ENCODE measurements at places on chromosomes 3 and 15.

GRCh38 chr15:63765338-63765737, 68.4 kb downstream of the HERC1 start:
- DNase-seq: no peak

DNA sequence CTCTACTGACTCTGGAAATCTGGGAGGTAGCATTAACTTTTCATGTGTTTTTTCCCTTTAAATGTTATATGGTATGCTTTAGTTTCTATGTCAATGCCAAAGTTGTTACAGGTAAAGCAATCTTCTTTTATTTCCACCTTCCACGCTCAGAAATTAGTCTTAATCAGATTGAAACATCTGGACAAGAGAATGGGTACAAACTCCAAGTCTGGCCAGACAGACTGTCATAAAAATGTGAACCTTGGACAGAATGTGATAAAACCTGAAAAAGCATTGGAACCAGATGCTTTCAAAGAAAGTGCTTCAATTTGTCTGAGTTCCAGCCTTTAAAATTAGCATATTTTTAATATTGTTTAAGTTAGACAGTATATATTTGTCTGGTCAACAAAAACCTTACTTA, 110.7 kb upstream of the P2RY1 start:
- DNase-seq: no peak

- no peak for DNase-seq
Measured at GRCh38 chr3:66053550-66054094, 14.9 kb upstream of the MAGI1 start.

DNA sequence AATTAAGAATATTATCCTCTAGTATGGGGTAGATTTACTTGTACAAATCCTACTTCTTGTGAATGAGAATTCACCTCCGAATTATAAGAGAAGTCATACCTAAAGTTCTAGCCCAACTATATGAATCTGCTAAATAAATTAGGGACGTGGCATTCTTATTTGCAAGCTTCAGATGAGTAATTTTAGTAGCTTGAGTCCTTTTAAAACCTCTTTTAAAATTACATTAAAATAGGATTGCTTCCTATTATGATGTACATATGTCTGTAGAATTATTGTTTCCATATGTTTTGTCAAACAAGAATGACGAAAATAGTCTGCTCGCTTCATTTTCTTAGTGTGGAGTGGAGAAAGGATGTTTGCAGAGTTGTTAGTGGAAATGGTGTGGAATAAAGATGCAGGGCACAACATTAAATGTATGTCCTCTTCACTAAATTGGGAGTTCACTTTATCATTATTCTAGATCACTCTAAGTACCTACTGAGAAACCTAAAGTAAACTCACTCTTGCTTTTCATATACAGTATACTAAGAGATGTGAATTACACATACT, 59.4 kb downstream of the CMSS1 start:
- DNase-seq: no peak

DNA sequence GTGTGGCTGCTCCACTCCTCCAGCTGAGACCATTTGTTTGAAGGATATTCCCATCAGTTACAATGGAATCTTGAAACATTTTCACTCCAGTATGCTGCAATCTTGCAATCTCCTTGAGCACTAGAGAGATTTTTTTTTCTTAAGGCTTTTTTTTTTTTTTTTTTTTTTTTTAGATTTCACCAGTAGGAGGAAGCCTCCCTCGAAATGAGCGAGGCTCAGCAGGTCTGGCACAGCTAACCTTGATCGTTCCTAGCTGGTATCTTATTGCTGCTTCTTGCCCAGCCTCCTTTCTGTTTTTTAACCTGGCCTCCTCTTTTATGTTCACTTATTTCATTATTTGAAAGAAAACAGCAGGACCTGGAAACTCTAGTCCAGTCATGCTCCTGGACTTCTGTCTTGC, 48.1 kb downstream of the RAP2B start:
- no peak for DNase-seq

DNA sequence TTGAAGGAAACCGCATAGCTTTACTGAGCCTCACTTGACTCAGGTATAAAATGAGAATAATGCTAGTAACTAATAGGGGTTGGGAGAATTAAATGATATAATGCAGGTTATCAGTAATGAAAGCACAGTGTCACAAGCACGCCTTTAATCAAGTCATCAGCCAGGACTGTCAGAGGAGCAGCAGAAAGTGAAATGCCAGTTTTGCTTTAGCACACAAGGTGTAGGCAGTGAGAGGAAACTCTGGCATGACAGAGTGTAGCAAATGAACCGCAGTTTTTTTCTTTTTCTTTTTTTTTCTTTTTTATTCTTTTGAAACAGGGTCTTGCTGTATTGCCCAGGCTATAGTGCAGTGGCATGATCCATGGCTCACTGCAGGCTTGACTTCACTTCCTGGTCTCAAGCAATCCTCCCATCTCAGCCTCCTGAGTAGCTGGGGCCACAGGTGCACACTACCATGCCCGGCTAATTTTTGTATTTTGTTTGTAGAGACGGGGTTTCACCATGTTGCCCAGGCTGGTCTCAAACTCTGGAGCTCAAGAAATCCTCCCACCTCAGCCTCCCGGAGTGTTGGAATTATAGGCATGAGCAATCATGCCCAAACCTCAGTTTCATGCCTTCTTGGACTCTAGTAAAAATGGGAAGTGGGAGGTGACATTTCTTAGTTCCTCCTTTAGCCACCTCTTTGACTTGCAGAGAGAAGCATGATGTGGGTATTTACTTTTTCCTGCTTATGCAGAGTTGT, 9.7 kb upstream of the SCAANT1 start:
- no peak for DNase-seq

- DNase-seq: no peak
Measured at GRCh38 chr3:178802993-178803693, 266.9 kb downstream of the KCNMB2 start.

DNA sequence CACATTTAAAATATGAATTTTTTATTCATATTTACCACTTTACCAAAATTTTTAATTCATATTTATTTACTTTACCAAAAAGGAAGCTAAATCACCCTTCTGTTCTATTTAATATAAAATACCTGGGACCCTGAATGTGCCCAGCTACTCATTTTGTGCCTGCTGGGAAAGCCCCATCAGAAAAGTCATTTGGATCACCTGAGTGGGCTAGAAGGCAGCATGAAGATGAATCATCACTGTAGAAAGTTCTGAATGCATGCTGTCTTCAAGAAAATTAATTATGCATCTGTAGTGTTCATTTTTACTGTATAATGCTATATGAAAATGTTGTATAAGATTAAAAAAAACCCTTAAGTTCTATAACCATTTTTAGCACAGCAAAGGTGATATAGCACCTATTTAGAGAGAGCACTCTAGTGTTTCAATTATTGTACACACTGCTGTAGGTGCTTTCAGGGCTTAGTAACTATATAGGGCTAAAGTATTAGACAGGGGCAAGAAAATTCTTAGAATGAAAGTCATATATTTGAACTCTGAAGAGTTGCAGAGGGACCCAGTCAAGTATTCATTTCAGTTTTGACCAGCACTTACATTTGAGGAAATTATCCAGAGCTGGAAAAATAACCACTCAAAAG, 175.1 kb downstream of the NFKBIZ start:
- DNase-seq: no peak
